Stimulated activated CD4-positive, alpha-beta T cell treated with anti-CD3 and anti-CD28 coated beads, Interleukin-4, amount 100 ng/mL, for 4 hours (primary cell): ENCODE measurements at places on chromosomes 4 and X.

- no peak for DNase-seq
Observed at GRCh38 chr4:144399927-144400326, 246.0 kb upstream of the HHIP start.

- no peak for DNase-seq
Observed at GRCh38 chr4:71275570-71275969, 63.2 kb upstream of the SLC4A4 start.

DNA sequence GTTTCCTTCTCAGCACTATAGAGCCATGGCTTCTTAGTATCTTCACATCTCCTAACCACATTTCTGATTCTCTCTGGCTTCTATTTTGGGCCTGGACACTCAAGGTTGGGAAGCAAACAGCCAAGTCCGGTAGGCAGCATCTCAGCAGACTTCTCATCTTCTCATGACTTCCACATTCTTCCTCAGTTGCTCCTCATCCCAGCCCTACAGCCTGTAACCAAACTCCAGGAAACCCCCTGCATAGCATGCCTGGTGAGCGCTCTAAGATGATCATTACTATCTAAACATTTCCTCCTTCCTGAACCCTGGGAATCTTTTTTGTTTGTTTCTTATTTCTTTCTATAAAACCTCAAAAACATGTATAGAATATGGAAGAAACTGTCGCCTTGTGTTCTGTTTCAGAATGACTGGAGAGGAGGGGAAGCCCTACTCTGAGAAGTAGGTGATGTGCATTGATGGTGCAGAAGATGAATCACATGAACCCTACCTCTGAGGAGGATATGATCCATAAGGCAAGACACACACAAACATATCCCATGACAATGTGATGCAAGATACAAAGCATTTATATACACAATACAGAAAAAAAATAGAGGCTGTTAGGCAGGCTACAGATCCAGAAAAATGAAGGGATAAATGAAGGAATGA, 219.8 kb upstream of the GYPA start:
- DNase-seq = no peak

- DNase-seq = no peak
Observed at GRCh38 chr4:159487284-159487747, 384.4 kb downstream of the RAPGEF2 start.

DNA sequence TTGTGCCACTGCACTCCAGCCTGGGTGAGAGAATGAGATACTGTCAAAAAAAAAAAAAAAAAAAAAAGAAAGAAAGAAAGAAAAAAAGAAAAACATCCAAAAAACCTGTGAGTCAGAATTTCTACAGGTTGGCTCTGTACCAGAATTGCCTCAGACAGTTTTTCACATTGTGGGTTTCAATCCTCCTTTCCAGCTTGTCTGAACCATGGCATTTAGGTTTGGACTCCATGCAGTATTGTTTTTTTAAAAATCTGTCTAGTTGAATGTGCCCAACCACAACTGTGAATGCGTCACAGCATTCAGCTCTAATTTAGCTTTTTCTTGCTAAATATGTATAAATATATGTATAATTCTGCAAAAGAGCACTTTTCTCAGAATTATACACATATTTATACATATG, 31.4 kb upstream of the ARSH start:
- DNase-seq = no peak

- no peak for DNase-seq
Observed at GRCh38 chrX:50100188-50100587, 100.6 kb downstream of the AKAP4 start.

- no peak for DNase-seq
Observed at GRCh38 chr4:66376396-66376795, 706.1 kb upstream of the EPHA5 start.

- no peak for DNase-seq
Observed at GRCh38 chr4:4606321-4606720, 64.5 kb upstream of the STX18 start.

- DNase-seq = no peak
Observed at GRCh38 chr4:85029453-85029852, 63.0 kb upstream of the WDFY3 start.

DNA sequence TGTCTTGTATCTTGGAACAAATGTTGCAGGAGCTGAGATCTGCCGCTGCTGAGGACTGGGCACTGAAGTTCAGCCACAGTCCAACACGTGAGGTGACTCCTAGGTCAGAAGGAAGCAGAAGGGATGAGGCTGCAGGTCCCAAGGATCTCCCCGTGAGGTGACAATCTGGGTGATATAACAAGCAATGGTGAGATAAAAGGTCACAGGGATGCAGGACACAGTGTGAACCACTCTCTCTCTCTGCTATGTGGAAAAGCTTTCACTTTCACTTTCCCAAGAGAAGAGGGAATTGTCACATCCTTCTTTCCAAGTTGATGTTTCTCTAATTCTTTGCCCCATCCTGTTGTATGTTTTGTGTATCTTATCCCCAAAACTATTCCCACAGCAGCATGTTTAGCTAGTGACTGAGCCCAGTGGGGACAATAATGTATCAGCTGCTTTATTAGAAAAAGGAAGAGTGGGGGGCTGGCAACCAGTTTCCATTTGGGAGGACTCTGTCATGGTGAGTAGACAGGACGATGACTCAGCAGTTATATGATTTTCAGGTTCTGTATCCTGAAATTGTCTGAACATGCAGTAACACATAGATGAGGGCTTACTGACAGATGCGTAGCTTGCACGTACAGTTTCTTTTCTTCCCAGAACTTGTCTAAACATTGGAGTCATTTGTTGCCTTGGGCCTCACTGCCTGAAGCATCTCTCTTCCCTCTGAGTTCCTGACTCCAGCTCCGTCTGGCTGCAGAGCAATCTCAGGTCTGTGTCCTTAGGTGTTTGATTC, 1415.8 kb upstream of the TENM3 start:
- DNase-seq = no peak

- no peak for DNase-seq
Observed at GRCh38 chr4:8344377-8344776, 74.8 kb downstream of the HTRA3 start.

- peak; percentile 7 for DNase-seq
Observed at GRCh38 chr4:81723927-81724587, 252.3 kb upstream of the RASGEF1B start.

GRCh38 chr4:41177016-41177415, 37.3 kb downstream of the APBB2 start:
- DNase-seq = no peak

DNA sequence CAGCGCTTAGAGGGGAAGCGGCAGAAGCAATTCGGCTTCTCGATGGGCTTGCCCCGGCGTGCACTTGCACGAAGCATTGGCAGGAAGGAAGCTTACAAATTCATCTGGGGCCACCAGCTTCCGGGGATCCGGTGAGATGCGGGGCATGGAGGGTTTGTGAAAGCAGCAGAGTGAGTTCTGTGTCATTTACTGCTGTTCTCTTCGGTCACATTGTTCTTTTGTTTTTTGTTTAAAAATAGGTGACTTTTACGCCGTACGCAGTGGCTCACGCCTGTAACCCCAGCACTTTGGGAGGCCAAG, 47.0 kb downstream of the ASMT start:
- no peak for DNase-seq

- DNase-seq = no peak
Observed at GRCh38 chr4:4720646-4721045, 138.8 kb upstream of the MSX1 start.

GRCh38 chr4:77827343-77827742, 8.2 kb upstream of the CNOT6L start:
- no peak for DNase-seq

DNA sequence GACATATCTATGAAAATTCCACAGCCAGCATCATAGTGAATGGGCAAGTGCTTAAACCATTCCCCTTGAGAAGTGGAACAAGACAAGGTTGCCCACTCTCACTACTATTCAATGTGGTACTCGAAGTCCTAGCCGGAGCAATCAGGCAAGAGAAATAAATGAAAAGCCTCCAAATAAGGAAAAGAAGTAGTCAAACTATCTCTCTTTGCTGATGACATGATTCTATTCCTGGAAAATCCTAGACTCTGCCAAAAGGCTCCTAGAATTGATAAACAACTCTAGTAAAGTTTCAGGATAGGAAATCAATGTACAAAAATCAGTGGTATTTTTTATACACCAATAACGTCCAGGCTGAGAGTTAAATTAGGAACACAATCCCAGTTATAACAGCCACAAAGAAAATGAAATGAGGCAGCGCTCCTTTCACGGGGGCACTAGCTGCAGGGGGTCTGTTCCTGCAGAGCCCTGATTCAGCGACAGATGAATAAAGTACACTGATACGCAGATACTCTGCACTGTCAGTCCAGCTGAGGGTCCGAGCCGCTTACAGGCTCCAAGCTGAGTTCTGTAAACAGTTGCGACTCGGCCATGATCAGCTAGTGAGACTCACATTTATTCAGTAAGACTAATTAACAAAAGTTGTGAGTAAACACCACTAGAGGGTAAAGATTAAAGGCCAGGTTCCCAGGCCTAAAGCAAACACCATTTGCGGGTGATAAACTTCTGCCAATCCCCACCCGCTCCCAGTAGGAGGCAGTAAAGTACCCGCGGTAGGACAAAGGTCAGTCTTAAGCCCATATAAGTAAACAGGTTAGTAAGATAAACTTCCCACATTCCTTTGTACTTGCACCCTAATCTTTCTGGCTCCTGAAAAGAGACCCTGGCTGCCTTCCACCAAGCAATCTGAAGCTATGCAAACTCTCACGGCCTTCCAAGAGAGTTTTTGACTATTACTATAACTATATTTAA, 290.6 kb upstream of the GRID2 start:
- DNase-seq = no peak
